ENCODE measurements at places on chromosomes 7 and 10. TPM values are rescaled to one million over a fixed set of nuclear protein-coding genes. Genes with fewer than 3 reads are reported as not detected.

DNA sequence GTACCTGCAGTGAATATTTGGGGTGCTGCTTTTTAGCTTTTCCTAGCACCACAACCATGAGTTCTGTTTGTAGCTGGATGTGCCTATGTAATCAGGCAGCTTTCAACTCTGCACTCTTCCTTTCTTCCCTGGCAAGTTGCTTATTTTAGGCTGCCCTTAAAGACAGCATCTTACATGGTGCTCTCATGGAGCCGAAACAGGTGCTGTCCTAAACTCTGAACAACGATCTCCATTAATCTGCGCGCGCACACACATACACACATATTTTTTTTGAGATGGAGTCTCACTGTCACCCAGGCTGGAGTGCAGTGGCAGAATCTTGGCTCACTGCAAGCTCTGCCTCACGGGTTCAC lies 9.1 kb downstream of the RPS24 start:
- no peak for DNase-seq

The SRRM3 gene
- total RNA-seq: 7.6 TPM

GRCh38 chr7:47501406-47501805 lies 80.5 kb downstream of the TNS3 start:
- DNase-seq: no peak

The UNCX gene
- total RNA-seq: not detected

The IDE gene
- total RNA-seq: 44.4 TPM

The CPA2 gene
- total RNA-seq: not detected

- no peak for DNase-seq
Observed at GRCh38 chr7:151081170-151082101, 827 bp upstream of the FASTK start.

DNA sequence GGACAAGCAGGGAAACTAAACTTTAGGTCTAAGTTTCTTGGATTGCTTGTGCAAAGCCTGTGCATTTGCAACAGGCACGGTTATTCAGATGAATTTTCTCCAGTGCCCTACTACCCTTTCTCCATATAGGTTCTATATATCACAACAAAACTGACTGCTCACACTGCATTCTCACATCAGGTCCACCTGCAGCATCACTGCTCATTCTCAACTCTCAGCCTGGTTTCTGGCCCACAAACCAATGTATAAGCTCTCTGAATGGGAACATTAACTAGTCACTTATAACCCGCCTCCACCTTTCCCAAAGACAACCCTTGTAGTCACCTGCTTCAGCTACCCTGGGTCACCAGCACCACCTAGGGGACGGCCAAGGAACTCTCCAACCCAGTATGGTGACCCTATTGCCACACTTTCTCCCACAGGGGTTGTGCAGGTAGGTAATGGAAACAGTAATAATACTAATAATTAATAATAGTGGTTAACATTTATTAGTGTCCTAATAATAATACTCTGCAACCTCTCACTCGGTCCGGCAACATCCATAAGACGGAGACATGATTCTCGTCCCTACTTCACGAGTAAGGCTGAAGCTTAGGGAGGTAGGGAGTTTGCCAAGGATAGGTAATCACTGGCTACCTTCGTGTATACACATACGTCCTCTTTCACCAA lies 97.3 kb downstream of the CLEC2L start:
- DNase-seq: no peak

Measured in cardiac septum (tissue), 1 donor.